HCT116 (cell line): ENCODE measurements at places on chromosomes 2 and 18. TPM values are rescaled to one million over a fixed set of nuclear protein-coding genes. Genes with fewer than 3 reads are reported as not detected.
A peak's percentile ranks its signal among the peaks of the same experiment; 100 is the strongest.

DNA sequence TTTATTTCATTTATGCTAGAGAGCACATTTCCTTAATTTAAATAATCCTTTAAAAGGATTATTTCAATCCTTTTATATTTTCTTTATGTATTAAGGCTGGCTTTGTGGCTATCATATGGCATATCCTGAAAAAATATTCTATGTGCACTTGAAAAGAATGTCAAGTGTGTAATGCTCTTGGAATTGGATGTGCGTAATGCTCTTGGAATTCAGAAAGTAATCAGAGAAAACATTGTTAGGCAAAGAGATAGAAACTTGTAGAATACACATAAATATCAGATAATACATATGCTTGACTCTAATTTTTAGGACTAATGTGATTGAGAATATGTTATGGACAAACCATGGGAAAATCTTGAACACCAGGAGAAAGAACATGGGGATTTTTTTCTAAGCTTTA is 197.5 kb upstream of the COL3A1 start:
- peak; percentile 65 for DNase-seq
- H3K27ac ChIP-seq, result peak overlapping the region; percentile 55; the same call in 1 of the 2 replicates
- H3K36me3 ChIP-seq, result no peaks in the 10 kb centered on the region
- no peaks in the 10 kb centered on the region for H3K27me3 ChIP-seq
- peak overlapping the region; percentile 49 for H3K4me3 ChIP-seq

Gene DSEL
- 0.05 TPM for total RNA-seq

- H3K27ac ChIP-seq, result no peak overlapping the region
- H3K36me3 ChIP-seq, result no peaks in the 10 kb centered on the region
- H3K4me1 ChIP-seq, result no peaks in the 10 kb centered on the region
- no peaks in the 10 kb centered on the region for H3K27me3 ChIP-seq
Observed at GRCh38 chr18:2337552-2338141, 233.7 kb downstream of the METTL4 start.

Gene ERFE
- 17.3 TPM for total RNA-seq

DNA sequence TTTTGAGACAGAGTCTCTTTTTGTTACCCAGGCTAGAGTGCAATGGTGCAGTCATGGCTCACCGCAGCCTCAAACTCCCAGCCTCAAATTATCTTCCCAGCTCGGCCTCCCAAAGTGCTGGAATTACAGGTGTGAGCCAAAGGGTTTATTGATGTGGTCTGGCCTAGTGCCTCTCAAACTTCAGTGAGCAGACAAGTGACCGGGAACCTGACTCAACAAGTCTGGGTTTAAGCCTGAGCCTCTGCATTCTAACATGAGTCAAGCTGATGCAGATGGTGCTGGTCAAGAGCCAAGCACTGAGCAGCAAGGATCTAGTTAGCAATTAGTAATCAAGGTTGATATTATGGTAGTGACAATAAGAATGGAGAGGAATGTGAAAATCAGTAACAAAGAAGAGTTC is 21.3 kb downstream of the CDK15 start:
- peak; percentile 19 for DNase-seq
- H3K4me3 ChIP-seq, result no peak overlapping the region
- H3K27me3 ChIP-seq, result no peaks in the 10 kb centered on the region
- no peaks in the 10 kb centered on the region for H3K4me1 ChIP-seq
- H3K36me3 ChIP-seq, result no peaks in the 10 kb centered on the region

DNA sequence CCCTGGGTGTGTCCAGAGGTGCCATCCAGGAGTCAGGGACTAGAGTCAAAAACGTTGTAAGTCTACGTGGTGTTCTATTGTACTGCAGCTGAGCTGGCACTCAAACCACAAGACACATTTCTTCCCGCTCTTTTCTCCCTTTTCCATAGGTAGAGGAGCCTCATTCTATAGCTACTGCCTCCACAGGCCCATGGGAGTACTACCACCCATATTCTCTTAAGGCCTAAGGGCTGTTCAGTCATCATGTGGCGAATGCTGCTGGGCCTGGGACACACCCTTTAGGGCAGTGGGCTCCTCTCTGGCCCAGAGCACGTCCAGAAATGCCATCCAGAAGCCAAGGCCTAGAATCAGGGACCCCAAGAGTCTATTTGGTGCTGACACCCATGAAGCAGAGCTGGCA is 1271.7 kb downstream of the CNTNAP5 start:
- no peak overlapping the region for H3K4me3 ChIP-seq
- H3K27me3 ChIP-seq, result no peaks in the 10 kb centered on the region
- DNase-seq, result no peak
- no peaks in the 10 kb centered on the region for H3K4me1 ChIP-seq
- no peaks in the 10 kb centered on the region for H3K36me3 ChIP-seq

Gene CNDP1
- total RNA-seq, result not detected
